ENCODE measurements at places on chromosomes 7 and 10. TPM values are rescaled to one million over a fixed set of nuclear protein-coding genes. Genes with fewer than 3 reads are reported as not detected.

Gene HMX3
- total RNA-seq: not detected

Gene CDC14C
- total RNA-seq: 0.17 TPM

Gene TMEM184A
- under 0.01 TPM for total RNA-seq

Gene AQP1
- total RNA-seq: 44.6 TPM

Gene PRSS37
- not detected for total RNA-seq

Gene TCF7L2
- total RNA-seq: 5.0 TPM

Gene LBX1
- total RNA-seq: under 0.01 TPM

Gene EPO
- not detected for total RNA-seq

Gene INA
- total RNA-seq: 0.50 TPM

Gene RASA4B
- 1.5 TPM for total RNA-seq

Gene MAGI2
- 17.0 TPM for total RNA-seq

Gene GOT1
- total RNA-seq: 52.2 TPM

Gene PIP
- not detected for total RNA-seq

Gene MMD2
- total RNA-seq: not detected

Gene CXCL12
- 611 TPM for total RNA-seq

Gene AGR2
- not detected for total RNA-seq

Gene LRIT1
- total RNA-seq: not detected

Gene GNAI1
- 68.9 TPM for total RNA-seq

Gene CNPY1
- total RNA-seq: not detected

Gene SPDYE5
- not detected for total RNA-seq

Gene C7orf57
- total RNA-seq: not detected

Gene OR13A1
- total RNA-seq: not detected

Gene RPP38
- 15.4 TPM for total RNA-seq

Gene GPAM
- total RNA-seq: 19.3 TPM

Gene ICA1
- under 0.01 TPM for total RNA-seq

Gene TAS2R4
- 1.5 TPM for total RNA-seq

Gene GFRA1
- total RNA-seq: 6.3 TPM

Gene OR2A12
- not detected for total RNA-seq

Gene PNLIPRP2
- total RNA-seq: not detected

Gene SFTPA1
- total RNA-seq: not detected

Gene SYNPO2L
- under 0.01 TPM for total RNA-seq

Gene SEPHS1
- 27.4 TPM for total RNA-seq

Gene TMUB1
- total RNA-seq: 14.1 TPM

Gene OPN4
- total RNA-seq: not detected

Gene PKD2L1
- total RNA-seq: not detected
